ENCODE measurements at places on chromosomes 5 and 9.

- no peak for DNase-seq
These were observed 40.0 kb downstream of the KLHL3 start for GRCh38 chr5:137695651-137696428.

DNA sequence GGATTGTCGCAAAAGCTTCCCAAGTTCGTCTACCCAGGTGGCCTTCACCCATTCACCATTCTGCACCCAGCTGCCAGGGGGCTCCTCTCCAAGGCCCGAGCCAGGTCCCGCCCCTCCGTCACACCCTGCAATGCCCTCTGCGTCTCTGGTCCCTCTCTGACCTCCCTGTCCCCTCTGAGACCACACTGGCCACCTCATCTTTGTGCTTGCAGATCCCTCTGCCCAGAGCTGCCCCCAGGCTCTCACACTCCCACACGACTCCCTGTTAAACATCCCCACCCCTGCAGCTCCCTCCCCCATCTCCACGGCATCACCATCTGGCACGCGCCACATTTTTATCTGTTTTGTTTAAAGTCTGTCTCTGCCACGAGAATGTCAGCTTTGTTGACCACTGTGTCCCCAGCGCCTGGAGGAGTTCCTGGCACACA lies 243.6 kb downstream of the PBX3 start:
- DNase-seq = no peak

DNA sequence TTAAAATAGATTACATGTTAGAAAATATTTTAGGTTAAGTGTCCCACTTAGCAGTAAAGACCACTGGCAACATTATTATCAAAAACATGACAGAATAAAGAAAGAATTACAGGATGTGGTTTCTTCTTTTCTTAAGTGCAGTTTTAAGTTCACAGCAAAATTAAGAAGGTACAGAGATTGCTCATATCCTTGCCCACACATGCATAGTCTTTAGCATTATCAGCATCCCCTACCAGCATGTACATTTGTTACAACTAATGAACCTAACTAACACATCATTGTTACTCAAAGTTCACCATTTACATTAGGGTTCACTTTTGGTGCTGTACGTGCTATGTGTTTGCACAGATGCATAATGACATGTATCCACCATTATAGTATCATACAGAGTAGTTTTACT lies 837.7 kb upstream of the CDH9 start:
- no peak for DNase-seq

DNA sequence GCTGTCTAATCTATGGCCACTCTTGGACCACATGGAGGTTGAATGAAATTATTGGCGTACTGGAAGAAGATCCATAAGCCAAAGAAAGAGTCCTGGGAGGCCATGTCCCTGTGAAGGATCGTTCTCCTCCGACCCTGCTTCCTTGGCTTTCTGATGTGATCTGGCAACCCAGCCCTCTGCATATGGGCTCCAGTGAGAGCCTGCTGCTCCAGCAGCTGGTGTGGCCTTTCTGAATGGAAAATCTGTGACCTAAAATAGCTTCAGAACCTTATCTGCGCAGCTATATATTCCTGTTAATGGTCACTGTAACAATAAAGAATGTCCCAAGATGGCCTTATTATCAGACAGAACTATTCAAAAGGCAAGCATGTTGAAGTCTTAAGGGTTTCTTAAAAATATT lies 40.2 kb upstream of the PHF2 start:
- no peak for DNase-seq

DNA sequence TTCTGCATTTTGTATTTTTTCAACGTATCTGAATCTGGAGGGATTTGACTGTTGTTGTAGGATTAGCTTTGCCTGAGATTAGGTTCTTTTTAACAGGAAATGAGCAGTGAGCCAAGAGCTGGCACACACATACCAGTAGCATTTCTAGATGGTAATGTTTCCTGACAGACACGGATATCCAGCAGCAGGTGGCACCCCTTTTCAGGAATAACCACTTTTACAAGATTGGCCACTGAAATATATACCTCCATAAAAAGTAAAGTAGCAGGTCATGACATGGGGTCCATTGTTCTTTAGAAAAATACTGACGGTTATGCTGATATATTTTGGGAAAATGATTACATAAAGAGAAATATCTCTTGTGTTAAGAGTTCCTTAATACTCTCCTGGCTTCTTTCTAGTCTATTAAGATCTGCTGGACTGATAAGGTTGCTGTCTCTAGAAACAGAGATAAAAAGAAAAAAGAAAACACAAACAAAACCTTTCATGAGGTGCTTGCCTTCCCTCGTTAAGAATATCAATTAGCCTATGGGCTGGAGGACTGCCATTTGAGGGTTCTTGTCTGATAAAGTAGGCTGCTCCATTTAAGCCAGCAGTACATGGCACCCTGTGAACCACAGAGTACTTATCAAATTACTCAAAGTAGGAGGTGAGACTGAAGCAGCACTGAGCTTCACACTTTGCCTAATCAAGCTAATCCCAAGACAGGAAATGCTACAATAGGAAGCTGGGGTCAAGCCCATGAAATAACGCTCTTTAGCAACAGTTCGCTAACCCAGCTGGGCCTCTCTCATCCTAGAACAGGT lies 101.6 kb upstream of the PCA3 start:
- no peak for DNase-seq

GRCh38 chr9:130128733-130129431 lies 43.3 kb upstream of the NCS1 start:
- peak; percentile 78 for DNase-seq

DNA sequence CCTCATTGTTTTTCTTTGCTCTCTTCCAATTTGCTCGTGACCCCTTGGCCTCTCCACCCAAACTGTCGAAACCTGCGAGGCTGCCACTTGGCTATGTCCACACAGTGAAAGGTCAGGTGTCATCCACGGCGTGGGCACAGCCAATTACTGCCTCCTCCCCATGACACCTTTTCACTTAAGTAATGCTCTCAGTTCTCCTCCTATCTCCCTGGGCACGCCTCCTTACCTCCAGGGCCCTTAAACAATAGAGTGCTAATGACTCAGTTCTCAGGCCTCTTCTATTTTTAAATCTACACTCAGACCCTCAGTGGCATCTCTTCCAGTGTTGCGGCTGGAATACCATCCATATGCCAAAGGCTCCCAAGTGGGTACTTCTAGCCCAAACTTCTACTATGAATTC lies 256.8 kb downstream of the ROR2 start:
- no peak for DNase-seq

- DNase-seq = peak; percentile 74
These were observed 72.3 kb downstream of the PSMB7 start for GRCh38 chr9:124342776-124343485.

- peak; percentile 36 for DNase-seq
These were observed 187.8 kb downstream of the NXNL2 start for GRCh38 chr9:88722753-88723152.

DNA sequence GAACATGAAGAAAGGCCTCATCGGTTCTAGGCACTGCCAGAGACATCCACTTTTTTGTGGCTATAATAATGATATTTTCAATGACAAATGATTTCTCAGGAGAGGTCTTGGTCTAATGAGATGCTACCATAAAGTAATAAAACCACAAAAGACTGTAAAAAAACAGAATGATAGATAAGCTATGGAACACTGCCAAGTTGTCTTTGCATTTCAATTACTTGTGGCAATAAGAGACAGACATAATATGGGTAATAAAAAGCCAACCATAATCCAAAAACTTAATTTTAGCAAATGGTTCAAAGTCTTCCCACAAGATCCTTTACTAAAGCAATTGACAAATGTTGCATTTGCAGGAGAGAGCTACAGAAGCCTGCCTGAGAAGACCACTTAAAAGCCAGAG lies 292.5 kb downstream of the ATPSCKMT start:
- no peak for DNase-seq

- DNase-seq = peak; percentile 94
These were observed 7.8 kb upstream of the ANXA1 start for GRCh38 chr9:73143711-73144328.

- peak; percentile 12 for DNase-seq
These were observed 52.4 kb downstream of the CDC14B start for GRCh38 chr9:96567203-96567700.

GRCh38 chr5:151002250-151002649 lies 18.1 kb upstream of the GPX3 start:
- DNase-seq = peak; percentile 21

DNA sequence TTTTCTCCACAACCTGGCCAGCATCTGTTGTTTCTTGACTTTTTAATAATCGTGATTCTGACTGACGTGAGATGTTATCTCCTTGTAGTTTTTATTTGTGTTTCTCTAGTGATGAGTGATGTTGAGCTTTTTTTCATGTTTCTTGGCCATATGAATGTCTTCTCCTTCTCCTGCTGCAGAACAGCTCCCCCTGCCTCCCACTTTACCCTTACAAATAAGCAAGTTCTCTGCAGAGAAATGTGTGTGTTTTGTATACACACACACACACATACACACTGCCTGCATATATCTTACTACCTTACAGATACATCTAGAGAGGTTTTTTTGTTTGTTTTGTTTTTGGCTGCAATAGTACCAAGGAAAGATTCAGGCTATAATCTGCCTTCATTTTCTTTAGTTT lies 88.7 kb upstream of the PHF24 start:
- DNase-seq = peak; percentile 47

DNA sequence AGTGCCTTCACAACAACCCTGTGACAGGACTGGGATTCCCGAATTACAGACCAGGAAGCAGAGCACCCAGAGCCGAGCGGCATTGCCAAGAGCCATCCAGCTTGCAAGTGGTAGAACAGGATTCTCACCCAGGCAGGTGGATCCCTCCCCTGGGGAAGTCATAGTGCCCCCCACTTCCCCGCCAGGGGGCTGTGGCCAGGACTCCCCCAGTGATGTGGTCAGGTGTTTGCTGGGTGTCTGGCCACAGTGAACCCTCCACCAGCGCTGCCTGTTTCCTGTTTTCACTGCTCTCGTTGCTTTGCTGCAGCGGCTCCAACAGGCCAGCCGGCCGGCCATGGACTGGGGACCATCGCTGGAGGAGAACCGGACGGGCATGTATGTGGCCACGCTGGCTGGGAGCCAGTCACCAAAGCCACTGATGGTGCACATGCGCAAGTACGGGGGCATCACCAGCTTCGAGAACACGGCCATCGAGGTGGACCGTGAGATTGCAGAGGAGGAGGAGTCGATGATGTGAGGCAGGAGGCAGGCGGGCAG lies 19.3 kb downstream of the SLC6A7 start:
- peak; percentile 76 for DNase-seq

DNA sequence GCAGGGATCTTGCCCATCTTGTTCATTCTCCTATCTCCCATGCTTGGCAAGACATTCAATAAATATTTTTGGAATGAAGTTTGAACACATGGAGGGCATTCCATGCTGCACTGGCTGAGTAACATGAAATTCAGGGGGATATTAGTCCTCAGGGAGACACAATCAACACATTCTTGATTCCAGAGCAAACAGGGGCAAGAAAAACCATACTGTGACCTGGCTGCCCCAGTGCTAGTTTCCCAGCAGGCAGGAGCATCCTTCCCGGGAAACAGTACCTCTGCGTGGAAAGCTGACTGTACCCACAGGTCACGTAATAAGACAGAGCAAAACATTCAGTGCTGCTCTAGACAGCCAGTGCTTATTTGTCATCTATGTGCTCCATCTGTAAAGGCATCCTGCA lies 66.3 kb upstream of the SPOCK1 start:
- DNase-seq = peak; percentile 19

- no peak for DNase-seq
These were observed 49.0 kb downstream of the CDO1 start for GRCh38 chr5:115767424-115767823.

- DNase-seq = peak; percentile 10
These were observed 41.6 kb upstream of the PDE8B start for GRCh38 chr5:77168879-77169244.

DNA sequence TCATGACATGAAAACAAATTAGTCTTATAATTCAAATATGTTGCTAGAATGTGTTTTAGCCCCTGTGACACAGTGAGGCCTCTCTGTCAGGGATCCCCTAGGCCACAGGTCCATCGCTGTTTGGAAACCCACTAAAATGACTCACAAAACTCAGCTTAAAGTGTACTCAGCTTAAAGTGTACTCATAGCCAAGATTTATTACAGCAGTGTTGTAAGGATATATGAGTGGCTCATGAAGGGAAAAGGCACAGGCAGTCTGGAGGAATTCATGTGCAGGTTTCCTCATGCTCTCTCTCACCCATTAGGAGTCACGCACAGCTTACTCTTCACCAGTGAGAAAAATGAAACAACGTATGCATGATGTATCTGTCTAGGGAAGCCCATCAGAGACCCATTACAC lies 24.4 kb upstream of the TGFBI start:
- DNase-seq = peak; percentile 98

DNA sequence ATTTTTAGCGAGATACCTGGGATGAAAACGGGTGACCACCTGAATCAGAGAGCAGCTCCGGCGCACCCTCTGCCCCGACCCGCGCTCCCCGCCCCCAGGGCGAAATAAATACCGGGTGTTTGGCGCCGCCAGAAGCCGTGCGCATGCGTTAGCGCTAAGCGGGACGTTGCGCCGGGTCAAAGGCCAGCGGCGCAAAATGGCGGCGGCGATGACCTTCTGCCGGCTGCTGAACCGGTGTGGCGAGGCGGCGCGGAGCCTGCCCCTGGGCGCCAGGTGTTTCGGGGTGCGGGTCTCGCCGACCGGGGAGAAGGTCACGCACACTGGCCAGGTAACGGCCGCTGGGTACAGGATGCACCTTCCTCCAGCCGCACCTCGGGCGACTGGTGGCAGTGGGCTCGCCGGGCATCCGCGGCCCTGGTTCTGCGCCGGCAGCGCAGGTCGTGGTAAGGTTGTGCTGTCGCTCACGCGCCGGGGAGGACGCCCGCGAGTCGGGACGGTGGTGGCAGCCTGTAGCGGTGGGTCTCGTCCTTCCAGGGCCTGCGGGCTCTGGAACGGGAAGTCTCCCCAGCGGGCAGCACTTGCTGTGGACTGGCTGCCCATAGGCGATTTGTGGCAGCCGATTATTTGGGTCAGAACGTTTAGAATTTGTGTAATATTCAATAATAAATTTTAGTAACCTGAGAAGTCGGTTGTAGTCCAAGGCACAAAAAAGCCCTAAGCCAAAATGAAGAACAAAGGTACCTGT lies at the start of gene NDUFS6:
Gene NDUFS6 (plus strand): TSS at position 186 of the 745 bp plus-strand sequence. CDS start 11 bp downstream, at position 197.
- DNase-seq = peak; percentile 52

GRCh38 chr5:37940931-37941623 lies 101.2 kb upstream of the GDNF start:
- peak; percentile 68 for DNase-seq

- peak; percentile 49 for DNase-seq
These were observed 59.7 kb upstream of the TRPC7 start for GRCh38 chr5:136424835-136425584.

DNA sequence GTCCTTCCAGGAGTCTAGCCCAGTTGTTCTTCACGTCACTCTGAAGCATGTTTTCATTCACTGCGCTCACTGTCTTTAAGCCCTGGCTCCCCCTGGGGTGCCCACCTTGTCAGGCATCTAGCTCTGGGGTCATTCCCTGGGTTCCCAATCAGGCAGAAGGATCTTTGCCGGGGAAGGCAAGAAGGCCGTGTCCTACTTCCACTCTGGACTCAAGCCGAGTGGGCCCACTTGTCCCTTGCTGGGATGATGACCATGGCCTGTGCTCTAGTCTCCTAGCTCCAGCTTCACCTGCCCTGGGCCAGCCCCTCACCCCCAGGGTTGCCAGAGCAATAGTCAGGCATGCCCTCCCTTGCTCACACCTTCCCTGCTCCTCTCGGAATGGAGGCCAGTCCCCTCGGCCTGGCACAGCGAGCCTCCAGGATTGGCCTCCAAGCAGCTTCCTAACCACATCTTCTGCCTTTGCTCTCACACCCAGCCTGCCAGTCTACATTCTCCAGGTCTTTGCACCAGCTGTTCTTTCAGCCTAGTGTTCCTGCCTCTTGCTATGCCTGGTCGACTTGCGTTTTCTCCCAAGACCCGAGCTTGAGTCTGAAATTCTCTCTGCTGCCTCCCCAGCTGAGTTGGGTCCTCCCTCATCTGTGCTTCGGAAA lies 32.2 kb upstream of the PSD2 start:
- no peak for DNase-seq

Measured in amniotic epithelial cell (primary cell).